ENCODE measurements at places on chromosomes 3 and 15. TPM values are rescaled to one million over a fixed set of nuclear protein-coding genes. Genes with fewer than 3 reads are reported as not detected.
A peak's percentile ranks its signal among the peaks of the same experiment; 100 is the strongest.

DNA sequence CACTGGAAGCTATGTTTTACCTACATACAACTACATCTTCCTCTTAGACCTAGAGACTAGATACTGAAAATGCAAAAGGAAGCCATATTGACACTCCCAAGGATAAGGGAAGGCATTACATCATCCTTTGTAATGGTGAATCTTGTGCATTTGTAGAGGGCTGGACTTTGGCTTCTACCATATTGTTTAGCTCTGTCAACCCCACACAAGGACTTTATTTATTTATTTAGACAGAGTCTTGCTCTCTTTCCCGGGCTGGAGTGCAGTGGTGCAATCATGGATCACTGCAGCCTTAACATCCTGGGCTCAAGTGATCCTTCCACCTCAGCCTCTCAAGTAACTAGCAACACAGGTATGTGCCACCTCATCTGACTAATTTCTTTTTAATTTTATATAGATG is 331.5 kb upstream of the TPRG1 start:
- no peak overlapping the region for H3K27ac ChIP-seq
- no peak for DNase-seq
- H3K27me3 ChIP-seq: no peaks in the 10 kb centered on the region
- H3K36me3 ChIP-seq: no peaks in the 10 kb centered on the region
- H3K4me1 ChIP-seq: no peaks in the 10 kb centered on the region

DNA sequence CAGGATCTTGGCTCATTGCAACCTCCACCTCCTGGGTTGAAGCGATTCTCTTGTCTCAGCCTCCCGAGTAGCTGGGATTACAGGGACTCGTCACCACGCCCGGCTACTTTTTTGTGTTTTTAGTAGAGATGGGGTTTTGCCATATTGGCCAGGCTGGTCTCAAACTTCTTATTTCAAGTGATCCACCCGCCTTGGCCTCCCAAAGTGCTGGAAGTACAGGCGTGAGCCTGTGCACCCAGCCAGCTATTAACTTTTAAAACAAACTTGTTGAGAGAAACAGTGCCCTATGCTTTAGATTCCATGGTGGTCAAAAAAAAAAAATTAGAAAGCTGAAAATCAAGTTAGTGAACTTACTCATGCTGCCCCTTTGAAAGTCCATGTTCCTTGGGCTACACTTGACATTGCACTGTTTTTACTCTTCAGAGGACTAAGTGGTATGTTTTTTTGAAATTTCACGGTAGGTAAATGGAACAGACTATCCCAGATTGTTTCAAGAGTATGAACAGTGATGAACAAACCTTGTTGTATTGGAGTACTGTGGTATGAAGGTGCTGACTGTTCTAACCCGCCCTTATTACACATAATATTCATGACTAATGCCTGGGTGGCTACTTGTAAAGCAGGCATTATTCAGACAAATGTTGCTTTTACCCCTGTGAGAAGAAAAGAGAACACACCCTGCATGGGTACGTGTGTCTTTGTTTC is 206.9 kb downstream of the KLHL25 start:
- peaks cover 23% of the 10 kb centered on the region for H3K4me1 ChIP-seq
- DNase-seq: peak; percentile 33
- no peaks in the 10 kb centered on the region for H3K27me3 ChIP-seq
- H3K4me3 ChIP-seq: no peak overlapping the region

GRCh38 chr3:36248374-36248773 is 131.9 kb upstream of the STAC start:
- DNase-seq: no peak
- no peak overlapping the region for H3K27ac ChIP-seq
- no peak overlapping the region for H3K4me3 ChIP-seq
- no peaks in the 10 kb centered on the region for H3K4me1 ChIP-seq
- H3K36me3 ChIP-seq: no peaks in the 10 kb centered on the region

- no peak overlapping the region for H3K27ac ChIP-seq
- no peaks in the 10 kb centered on the region for H3K4me1 ChIP-seq
- H3K36me3 ChIP-seq: no peaks in the 10 kb centered on the region
Measured at GRCh38 chr3:99475229-99475628, 163.2 kb upstream of the COL8A1 start.

DNA sequence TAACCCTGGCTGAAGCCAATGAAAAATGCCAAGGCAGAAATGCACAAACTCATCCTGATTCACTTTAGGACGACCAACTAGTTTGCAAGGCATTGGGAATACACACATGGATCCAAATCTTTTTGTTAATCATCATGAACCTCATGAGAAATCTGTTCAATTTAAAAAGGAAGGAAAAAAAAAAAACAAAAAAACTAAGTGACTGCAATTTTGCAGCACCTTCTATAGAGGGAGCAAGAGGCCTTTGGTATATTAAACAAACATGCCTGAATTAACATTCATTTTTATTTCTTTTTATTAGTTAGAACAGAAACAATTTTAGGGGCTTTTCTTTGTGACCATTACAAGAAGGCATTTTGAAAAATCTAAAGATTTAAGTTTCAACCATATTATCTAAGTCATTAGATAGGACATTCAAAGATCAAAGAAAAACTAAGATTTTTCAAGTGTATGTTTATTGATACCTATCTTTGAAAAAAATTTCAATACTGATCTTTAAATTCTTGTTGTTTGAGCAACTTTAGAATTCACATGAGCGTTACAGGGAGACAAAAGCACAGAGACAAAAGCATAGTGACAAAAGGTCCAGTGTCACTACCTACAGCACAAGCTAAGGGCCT is 182.4 kb downstream of the CBLB start:
- H3K27me3 ChIP-seq: no peaks in the 10 kb centered on the region
- no peak for DNase-seq
- no peak overlapping the region for H3K4me3 ChIP-seq
- H3K36me3 ChIP-seq: peaks cover 34% of the 10 kb centered on the region
- H3K27ac ChIP-seq: no peak overlapping the region
- H3K4me1 ChIP-seq: no peaks in the 10 kb centered on the region

The STRIT1 gene
- not detected for total RNA-seq

The GLCE gene
- 3.2 TPM for total RNA-seq
